ENCODE measurements at places on chromosomes 6 and 20. TPM values are rescaled to one million over a fixed set of nuclear protein-coding genes. Genes with fewer than 3 reads are reported as not detected.

GRCh38 chr6:1481286-1481685 is 91.9 kb downstream of the FOXF2 start:
- peak; percentile 60 for DNase-seq

Gene SALL4
- 2.9 TPM for total RNA-seq

GRCh38 chr6:158941246-158941645 is 58.8 kb downstream of the RSPH3 start:
- DNase-seq = no peak

DNA sequence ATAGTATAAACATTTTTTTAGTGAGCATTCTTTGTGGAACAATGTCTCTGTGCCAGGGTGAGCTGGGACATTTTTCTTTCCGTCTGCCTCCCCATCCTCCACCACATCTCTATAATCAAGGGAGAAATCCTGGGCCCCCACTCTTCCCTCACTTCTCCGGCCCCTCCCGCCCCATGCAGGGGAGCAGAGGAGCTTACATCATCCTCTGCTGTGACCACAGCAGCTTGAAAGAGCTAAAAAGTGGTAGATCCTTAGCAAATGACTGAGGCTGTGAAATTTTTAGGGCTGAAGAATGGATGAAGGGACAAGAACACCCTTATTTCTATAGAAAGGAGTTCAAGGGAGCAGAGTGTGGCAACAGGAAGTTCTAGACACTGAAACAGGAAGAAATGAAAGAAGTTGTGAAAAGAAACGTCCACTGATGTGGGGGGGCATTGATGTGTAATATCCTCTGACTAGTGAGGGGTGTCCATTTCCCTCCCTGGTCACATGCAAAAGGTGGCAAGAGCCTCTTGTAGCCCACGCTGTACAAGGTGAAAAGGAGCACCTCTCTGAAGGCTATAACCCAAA is 380.3 kb upstream of the JARID2 start:
- no peak for DNase-seq

GRCh38 chr6:64252256-64252655 is 616.7 kb downstream of the PHF3 start:
- peak; percentile 81 for DNase-seq

Gene GLP1R
- not detected for total RNA-seq

GRCh38 chr6:54044059-54044458 is 67.2 kb upstream of the MLIP start:
- no peak for DNase-seq

DNA sequence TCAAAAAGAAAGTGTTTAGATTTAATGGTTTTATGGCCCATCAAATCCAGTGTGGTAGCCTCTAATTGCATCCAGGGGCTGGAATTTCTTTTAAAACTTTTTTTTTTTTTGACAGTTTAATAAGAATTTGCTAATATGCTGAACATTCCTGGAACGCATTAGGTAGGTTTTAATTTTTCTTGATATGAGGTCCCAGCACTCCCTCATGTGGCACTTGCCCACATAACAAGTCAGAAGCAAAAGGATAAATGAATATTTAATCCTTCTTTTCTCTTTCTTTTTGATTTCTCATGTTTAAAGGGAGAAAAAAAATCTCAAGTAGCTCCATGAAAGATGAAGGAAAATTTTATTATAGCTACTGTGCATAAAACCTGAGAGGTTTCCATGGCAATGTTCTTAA is 13.5 kb downstream of the HAO1 start:
- DNase-seq = peak; percentile 8

DNA sequence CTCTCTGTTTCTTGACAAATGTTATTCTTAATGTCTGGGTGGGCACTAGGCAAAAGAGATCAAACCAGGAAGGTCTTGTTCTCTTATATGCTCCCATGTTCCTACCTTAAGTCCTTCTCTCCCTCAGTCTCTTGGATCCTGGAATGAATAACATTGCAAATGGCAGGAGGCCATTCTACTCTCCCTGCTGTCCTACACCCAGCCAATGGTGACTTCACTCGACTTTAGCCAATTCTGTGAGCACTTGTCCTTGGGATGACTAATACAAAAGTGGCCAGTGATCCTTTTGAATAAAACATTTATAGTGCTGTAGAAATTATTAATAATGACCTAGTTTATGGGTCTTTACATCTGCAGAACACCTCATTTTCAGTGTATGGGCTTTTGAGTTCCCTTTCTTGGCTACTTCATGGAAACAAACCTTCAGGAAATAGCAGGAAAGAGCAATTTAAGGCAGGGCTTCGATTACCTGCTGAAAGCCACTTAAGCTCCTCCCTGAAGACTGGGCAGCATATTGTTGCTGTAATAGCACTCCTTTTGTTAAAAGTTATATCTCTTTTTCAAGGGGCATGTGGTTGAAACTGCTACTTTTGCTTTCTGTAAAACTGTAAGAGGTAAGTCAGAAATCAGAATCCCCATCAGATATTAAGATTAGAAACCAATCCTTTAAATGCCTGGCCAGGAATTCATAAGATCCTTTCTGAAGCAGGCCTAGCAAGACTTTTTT is 10.5 kb downstream of the OTOR start:
- DNase-seq = no peak

Gene SLC16A10
- 0.14 TPM for total RNA-seq

DNA sequence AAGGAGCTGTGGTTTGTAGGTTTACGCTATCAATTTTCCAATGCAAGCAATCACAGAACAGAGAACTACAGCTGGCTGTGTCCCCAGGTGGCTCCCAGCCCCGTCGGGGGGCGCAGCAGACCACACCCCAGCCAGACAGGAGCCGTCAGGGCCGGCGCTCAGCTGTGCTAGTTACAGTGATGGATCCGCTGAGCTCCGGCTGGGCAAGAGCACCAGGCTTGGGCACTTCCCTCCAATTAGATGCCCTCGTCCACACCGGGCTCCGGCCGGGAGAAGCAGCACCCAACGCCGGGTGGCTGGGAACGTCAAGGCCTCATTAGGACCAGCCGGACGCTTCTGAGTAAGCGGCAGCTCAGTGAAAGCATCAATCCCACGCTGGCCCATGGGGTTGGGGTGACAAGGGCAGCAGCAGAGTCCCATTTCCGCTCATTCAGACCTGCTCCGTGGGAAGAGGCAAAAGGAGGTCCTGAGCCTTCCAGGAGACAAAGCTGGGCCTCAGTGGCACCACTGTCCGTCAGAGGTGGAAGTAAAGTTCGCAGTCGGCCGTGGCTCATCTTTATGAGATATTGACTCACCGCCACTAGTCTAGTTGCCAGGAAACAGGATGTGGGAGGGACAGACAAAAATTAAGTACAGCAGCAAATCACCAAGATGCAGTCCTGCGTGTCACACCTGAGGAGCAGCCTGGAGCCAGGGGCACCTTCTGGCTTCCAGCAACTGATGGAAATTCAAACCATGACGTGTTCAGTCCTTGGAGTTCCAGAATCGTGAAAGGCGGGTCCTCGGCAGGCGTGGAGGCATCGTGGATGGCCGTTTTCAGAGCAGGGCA is 164.1 kb downstream of the TAF4 start:
- no peak for DNase-seq

DNA sequence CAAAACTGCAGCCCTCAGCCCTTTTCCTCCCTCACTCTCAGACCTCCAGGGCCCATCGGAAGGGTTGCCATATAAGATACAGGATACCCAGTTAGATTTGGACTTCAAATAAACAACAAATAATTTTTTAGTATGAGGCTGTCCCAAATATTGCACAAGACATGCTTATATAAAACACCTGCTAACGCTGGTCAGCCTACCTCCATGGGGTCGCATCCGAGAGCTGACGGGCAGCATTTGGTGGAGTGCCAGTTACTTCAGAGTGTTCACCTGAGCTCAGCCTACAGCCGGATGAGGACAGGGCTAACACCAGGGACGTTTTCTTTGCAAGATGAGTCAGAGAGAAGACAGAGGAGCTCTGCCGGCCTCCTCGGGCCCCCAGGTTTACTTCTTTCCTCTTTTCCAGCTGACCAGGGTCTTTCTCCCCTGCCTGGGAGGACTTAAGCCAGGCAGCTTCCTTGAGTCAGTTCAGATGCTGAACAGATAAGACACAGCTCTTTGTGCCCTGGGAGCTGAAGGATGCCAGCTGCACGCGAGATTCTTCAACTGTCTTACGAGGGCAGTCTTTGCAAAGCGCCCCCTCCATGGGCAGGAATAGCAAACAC is 141.2 kb upstream of the KCNG1 start:
- no peak for DNase-seq

DNA sequence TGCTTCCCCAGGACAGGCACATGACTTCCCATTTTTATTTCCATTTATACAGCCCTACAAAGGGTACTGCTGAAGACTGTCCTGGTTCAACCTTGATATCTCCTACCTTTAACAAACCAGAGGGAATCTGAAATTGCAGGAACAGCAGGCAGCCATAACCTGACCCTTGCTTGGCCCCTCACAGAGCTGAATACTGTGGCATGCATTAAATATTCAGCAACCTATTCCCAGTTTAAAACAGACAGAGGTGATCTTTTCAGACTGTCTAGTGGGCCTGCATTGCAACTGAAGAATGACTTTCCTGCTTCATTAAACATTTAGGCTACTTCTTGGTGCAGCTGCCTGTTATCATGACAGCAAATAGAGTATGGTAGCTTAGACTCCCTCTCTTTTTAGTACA is 76.8 kb upstream of the POPDC3 start:
- no peak for DNase-seq

All from Caki2 (cell line).